ENCODE measurements at places on chromosomes 1 and 21.
A peak's percentile ranks its signal among the peaks of the same experiment; 100 is the strongest.

DNA sequence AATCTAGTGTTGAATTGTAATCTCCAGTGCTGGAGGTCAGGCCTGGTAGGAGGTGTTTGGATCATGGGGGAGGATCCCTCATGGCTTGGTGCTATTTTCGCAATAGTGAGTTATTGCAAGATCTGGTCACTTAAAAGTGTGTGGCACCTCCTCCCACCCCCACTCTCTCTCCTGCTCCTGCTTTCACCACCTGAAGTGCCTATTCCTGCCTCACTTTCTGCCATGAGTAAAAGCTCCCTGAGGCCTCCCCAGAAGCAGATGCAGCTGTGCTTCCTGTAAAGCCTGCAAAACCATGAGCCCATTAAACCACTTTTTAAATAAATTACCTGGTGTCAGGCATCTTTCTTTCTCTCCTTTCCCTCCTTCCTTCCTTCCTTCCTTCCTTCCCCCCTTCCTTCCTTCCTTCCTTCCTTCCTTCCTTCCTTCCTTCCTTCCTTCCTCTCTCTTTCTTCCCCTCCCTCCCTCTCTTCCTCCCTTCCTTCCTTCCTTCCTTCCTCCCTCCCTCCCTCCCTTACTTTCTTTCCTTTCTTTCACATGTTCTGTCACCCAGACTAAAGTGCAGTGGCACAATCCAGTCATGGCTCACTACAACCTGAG, 172.4 kb downstream of the C1orf21 start:
- no peak for DNase-seq

DNA sequence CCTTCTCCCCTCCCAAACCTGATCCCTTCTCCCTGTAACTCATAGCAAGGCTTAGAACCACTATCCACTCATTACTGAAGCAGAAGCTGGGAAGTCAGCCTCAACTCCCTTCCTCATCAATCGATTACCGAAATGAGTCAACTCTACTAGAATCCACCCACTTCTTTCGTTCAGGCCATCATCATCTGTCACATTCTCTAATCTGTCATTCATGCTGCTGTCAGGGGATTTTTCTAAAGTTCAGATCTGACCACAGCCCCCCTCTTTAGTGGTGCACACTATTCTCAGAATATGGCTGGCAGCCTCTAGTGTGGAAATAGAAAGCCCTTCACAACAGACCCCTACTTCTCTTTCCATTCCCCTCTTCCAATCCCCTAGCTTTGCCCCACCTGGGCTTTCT, 5.1 kb downstream of the NT5C1A start:
- DNase-seq = no peak

DNA sequence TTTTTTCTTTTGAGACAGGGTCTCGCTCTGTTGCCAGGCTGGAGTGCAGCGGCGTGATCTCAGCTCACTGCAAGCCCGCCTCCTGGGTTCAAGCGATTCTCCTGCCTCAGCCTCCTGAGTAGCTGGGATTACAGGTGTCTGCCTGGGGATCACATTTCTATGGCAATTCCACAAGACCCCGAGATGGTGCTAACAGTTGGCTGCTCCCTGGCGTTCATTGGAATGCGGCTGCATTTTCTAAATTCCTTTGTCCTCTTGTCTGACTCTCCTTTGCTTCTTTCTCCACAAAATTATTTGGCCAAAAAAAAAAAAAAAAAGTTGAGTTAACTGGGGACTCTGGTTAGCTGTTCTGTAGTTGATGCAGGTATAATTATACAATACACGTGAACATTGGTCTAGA, 176.4 kb downstream of the ETS2 start:
- DNase-seq = no peak

GRCh38 chr1:233015965-233016364, 65.6 kb downstream of the NTPCR start:
- no peak for DNase-seq

DNA sequence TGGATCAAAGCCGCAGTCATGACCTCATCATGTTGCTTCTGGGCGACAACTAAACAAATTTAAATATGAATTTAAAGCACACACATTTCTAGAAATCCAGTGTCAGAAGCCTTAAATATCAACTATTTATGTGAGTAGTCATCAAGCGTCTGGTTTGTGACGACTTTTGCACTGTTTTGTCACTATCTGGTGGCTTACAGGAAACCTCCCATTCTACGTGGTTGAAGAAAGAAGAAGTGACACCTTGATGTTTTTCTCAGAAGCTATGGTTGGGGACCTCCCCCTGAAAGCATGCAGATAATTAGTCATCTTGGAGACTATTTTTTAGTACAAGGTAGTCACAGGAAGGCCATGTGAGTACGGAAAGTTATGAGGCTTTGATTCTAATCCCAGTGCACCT, 58.5 kb downstream of the TENT5C start:
- DNase-seq = no peak

GRCh38 chr21:25961042-25961441, 209.5 kb downstream of the APP start:
- no peak for DNase-seq

GRCh38 chr1:87791931-87792740, 463.5 kb downstream of the LMO4 start:
- DNase-seq = no peak

GRCh38 chr1:246632281-246633168, 66.3 kb downstream of the CNST start:
- peak; percentile 61 for DNase-seq

GRCh38 chr1:218459450-218459849, 114.3 kb downstream of the TGFB2 start:
- no peak for DNase-seq

DNA sequence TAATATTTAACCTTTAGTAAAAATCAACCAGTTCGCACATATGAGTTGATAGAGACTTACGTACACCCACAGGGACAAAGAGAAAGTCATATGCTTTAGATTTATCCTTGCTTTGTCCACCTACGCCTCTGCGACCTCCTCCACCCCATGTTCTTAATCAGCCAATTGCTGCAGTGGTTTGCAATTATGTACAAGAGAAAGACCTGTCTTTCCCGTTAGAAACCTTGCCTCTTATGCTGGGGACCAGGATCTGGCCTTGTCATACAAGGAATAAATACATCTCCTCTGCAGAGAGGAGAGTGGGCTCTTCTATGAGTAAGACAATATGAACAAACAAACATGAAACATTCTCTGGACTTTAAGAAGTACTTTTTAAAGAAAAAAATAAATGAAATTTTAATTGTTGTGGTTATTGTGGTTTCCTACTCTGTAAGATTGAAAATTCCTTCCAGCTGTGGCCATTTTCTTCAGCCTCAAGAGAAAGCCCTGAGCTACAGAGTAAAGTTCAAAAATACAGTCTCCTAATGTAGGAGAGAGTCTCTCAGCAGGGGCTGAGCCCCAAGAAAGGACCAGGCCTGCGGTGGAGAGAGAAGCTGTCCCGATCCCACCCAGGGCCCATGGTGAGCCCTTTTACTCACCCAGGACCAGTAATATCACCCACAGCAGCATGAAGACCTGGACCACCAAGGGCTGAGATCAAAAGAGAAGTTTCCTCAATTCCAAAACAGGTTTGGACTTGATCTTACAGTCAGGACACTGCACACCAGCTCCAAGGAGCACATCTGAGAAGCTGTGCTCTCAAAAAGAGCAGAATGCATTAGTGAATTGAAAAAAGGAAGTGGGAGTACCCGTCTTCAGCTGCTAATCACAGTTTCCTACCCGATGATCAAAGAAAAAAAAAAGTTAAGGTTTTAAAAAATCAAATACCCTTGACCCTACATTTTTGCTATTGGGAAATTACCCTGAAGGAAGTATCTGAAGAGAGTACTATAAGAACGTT, at the start of gene FCRL5:
TSS of gene FCRL5 (minus strand) at position 822 of the 1,000 bp plus-strand sequence. CDS start at position 669, 153 bp downstream.
- no peak for DNase-seq

DNA sequence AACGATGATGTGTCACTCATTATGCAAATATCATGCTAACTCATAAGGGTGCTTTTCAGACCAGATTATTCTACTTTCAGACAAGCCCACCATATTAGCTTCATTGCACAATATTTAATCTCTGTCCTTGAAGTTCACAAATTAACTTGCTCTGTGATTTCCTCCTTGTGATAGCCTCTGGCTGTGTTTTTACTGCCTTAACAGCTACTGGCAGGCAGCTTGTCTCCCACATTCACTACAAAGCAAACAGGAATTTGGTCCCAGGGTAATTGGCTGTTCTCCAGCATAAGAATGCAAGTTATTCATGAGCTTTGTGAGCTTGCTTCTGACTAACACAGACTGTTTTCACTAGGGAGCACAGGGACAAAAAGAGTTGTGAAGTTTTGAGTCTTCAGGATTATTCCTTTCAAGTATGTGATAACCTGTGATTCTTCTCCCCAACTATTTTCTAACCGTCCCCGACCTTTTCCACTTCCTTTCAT, 87.9 kb upstream of the HMCN1 start:
- peak; percentile 99 for DNase-seq

GRCh38 chr1:65255035-65255655, 54.2 kb upstream of the DNAJC6 start:
- DNase-seq = no peak

DNA sequence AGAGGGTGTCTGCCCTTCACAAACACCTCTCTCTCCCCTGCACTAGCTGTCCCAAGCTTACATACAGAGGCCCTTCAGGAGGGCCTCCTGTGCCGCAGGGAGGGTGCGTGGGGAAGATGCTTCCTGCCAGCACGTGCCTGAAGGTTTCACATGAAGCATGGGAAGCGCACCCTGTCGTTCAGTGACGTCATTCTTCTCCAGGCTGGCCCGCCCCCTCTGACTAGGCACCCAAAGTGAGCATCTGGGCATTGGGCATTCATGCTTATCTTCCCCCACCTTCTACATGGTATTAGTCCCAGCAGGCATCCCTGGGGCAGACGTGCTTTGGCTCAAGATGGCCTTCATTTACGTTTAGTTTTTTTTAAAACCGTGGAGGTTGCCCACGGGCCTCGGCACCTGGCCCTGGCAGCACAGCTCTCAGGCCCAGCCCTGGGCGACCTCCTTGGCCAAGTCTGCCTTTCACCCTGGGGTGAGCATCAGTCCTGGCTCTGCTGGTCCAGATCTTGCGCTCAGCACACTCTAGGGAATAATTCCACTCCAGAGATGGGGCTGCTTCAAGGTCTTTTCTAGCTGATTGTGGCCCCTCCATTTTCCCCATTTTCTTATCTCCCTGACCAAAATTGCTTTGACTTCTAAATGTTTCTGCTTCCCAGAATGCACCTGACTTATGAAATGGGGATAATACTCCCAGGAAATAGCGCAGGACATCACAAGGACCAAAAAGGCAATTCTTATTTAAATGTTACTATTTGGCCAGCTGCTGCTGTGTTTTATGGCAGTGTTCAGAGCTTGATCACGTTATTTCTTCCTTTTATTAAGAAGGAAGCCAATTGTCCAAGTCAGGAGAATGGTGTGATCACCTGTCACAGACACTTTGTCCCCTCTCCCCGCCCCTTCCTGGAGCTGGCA, 6.1 kb downstream of the NPPA start:
- DNase-seq = no peak

DNA sequence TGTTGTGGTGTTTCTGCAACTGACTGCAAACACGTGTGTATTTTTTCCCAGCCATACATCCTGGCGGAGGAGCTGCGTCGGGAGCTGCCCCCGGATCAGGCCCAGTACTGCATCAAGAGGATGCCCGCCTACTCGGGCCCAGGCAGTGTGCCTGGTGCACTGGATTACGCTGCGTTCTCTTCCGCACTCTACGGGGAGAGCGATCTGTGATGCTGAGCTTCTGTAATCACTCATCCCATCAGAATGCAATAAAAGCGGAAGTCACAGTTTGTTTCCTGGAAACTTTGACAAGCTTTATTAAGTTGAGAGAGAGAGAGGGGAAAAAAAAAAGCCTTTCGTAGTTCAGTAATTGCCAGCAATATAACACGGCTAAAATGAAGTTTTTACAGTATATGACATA, 32.7 kb upstream of the MTR start:
- no peak for DNase-seq

DNA sequence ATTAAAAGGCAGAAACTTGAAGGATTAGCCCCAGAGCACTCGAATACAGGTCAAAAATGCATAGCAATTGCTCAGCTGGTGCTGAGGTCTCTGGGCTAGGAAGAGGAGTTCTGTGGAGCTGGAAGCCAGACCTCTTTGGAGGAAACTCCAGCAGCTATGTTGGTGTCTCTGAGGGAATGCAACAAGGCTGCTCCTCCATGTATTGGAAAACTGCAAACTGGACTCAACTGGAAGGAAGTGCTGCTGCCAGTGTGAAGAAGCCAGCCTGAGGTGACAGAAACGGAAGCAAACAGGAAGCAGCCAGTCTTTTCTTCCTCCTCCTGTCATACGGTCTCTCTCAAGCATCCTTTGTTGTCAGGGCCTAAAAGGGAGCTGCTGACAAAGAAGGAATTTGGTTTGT, 233.4 kb upstream of the FGGY start:
- no peak for DNase-seq

DNA sequence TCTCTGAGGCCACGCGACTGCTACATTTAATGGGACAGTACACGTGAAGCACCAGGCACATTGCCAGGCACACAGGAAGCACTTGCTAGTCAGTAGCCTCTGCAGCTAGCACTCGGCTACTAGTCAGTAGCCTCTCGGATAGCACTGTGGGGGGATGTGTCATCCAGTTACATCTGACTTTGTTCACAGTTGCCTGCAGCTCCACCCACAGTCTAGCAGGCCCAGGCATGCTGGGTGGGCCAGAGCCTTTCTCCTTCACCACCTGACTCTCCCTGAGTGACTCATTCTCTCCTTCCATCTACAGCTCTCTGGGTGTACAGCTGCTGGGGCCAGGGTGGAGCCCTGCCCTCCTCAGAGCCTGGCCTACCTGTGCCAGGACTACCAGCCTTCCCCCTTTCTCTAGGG, 51.5 kb downstream of the PTPRF start:
- peak; percentile 94 for DNase-seq

DNA sequence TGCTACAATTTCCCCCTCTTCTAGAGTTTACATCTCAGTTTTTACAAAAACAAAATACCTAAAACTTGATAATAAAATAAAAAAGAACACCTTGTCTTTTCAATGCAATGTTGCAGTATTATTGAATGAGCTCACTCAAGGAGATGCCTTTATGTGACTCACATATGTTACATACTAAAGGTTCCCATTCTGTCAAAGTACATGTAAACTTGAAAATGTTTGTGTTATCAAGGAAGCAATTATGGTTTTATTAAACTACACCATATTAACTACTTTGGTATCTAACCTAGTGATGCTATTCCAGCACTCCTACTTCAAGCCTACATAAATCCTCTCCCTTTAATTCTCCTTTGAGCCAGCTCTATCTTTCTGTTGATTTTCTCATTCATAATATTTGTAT, 658.3 kb downstream of the PTPRC start:
- no peak for DNase-seq

DNA sequence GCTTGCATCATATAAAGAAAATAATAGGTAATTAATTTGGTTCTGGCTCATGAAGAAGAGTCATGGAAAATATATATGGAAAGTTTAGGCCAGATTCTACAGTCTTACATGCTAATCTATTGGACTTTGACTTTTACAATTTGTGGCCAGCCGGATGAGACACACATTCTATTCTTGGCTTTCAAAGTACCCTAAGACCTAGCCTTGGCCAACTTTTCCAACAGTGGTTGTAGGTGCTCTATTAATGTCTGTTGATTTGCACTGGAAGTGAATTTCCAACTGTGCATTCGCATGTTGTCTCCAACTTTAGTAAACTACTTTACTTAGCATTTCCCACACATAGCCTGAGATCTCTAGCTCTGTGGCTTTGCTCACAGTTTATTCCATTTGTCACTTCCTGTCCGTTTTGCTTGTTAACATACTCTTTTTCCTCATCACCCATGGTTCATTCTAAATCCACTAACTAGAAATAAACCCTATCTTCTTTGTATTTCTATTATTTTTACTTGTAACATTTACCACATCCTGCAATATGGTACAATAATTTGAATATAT, 644.0 kb downstream of the PTPRC start:
- no peak for DNase-seq

GRCh38 chr1:192609110-192610079, 26.6 kb upstream of the RGS13 start:
- DNase-seq = no peak

- DNase-seq = no peak
Observed at GRCh38 chr1:151935154-151935553, 25.8 kb upstream of the THEM4 start.

Measured in kidney epithelial cell (primary cell).